ENCODE measurements at places on chromosomes 6 and 20.
A peak's percentile ranks its signal among the peaks of the same experiment; 100 is the strongest.

GRCh38 chr6:39367700-39368099, 45.2 kb upstream of the KCNK16 start:
- DNase-seq = no peak

DNA sequence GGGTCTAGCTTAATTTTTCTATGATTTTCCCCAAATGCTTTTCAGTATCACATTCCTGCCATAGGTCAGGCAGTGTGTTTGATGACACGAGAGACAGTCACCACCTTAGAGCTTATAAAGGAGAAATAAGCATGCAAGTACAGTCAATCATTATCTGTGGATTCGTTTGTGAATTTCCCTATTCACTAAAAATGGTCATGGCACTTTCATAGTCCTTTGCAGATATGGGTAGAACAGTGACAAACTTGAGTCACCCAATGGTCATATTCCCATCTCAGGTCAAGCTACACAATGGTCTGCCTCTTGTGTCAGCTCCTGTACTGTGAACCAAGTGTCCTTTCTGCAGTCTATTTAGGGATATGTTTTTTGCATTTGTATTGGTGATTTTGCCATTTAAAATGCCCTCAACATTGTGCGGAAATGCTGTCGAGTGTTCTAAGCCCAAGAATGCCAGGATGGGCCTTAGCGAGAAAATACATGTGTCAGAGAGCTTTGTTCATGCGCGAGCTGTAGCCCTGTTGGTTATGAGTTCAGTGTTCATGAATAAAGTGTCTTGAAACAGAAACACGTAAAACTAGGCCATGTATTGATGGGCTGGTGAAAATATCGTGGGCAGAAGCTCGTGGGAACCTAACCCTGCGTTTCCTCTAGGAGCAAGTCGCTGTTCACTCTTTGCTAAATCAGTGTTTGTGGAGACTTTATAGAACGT, 19.8 kb downstream of the SUMO4 start:
- DNase-seq = no peak

DNA sequence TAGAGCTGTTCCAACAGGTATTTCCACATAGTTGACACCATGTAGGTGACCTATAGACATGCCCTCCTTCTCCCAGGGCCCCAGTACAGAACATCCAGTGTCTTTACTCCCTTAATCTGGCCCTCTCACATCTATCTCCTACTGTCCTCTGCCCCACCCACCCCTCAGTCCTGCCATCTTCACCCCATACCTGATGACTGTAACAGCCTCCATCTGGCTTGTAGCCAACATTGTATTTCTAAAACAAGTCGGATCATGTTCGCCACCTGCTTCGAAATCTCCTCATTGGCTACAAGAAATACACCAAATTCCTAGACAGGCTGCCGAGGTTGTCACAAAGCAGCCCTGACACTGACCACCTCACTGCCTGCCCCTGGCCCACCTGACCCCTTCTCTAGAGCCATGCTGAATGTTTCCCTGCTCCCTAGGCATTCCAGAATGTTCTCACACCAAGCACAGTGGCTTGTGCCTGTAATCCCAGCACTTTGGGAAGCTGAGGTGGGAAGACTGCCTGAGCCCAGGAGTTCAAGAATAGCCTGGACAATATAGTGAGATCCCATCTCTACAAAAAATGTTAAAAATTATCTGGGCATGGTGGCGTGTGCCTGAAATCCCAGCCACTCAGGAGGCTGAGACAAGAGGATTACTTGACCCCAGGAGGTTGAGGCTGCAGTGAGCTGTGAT, 6.0 kb downstream of the ZC3H12D start:
- DNase-seq = no peak

DNA sequence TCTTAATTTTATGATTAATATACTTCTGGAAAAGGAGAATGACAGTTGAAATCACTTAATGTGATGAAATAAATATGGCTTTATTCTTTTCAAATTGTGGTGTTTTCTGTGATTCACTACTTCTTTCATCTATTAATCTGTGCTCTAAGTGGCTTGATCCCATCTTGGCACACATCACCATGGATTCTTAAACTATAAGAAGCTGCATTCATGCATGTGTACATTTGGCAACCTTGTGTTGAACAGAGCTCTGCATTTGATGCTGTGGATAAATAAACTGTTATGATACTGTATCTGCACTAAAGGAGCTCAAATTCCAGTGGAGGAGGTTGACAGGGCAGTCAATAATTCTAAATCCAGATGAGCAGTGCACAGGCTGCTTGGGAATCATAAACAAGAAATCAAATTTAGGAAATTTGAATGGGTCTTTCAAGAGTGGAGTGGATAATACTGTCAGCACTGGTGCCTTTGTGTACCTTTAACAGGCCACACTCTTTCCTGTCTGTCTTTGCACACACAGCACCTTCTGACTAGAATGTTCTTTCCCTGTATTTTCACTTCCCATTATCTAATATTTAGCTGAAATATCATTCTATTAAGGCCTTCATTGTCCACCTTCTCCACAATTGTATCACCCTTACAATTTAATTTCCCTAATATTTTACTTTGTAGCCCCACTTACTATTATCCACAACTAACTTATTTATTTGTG, 252.9 kb downstream of the GRM1 start:
- DNase-seq = no peak

GRCh38 chr6:28710466-28711191, 184.9 kb downstream of the GPX5 start:
- DNase-seq = no peak

GRCh38 chr6:15661853-15662325, 939 bp downstream of the DTNBP1 start:
- no peak for DNase-seq

DNA sequence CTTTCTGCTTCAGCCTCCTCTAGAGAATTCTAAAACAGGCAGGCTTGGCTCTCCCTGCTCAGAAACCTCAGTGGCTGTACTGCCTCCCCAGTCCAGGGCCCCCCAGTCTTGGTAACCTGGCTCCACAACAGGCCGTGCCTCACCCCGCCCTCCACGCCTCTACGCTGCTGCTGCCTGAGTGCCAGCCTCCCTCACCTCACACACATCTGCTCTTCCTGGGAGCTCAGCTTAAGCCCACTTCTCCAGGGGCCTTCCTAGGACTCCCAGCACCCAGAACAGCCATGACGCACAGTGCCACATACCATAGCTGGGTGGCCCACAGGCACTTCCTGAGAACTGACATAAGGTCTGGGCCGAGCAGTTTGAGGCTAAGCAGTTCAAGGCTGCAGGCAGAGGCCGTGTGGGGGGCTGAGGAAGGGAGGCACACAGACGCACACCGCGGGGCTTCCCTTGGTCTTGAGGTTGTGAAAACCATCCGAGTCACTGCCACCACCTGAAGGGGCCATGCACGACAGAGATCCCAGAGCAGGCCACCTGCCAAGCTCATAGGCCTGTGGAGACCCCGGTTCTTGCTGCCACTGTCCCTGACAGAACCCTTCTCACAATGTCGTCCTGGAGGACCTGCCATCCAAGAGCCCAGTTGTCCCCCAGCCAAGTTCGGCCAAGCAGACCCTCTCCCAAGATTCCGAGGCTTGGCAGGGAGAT, 42.6 kb downstream of the DSTN start:
- peak; percentile 67 for DNase-seq

Data from right atrium auricular region (tissue), 2 donors.